Chondrocyte (in vitro differentiated cells): ENCODE measurements at places on chromosomes 4 and X. TPM values are rescaled to one million over a fixed set of nuclear protein-coding genes. Genes with fewer than 3 reads are reported as not detected.

TMPRSS11F gene
- total RNA-seq: not detected in 3 replicates

OTUD4 gene
- 27.7 to 35.4 TPM (median 29.6 TPM) in 3 replicates for total RNA-seq

SSX2 gene
- not detected in 3 replicates for total RNA-seq

ZXDA gene
- not detected in 3 replicates for total RNA-seq

TMSB15C gene
- total RNA-seq: 3.4 to 4.5 TPM (median 4.3 TPM) in 3 replicates

CENPVL1 gene
- not detected in 3 replicates for total RNA-seq

EBP gene
- total RNA-seq: 35.2 to 44.4 TPM (median 39.1 TPM) in 3 replicates

AREG gene
- not detected in 3 replicates for total RNA-seq
